ENCODE measurements at places on chromosomes 4 and X.

DNA sequence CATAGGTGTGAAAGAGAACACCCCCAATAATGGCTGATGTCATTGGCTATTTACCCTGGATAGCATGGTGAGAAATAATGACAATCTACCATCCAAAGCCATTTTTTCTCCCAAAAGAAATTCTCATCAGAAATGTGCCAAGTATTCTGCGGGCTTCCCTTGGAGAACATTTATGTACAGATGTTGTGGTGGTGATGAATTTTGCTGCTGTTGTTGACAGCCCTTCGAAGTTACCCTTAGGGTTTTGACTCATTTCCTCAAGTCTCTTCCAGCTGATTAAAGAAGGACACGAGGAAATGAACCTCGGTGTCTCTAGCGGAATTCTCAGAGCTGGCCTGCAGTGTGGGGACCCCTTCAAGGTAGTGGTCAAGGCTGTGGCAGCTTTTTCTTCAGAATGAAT lies 3.4 kb downstream of the KIT start:
- DNase-seq = no peak

DNA sequence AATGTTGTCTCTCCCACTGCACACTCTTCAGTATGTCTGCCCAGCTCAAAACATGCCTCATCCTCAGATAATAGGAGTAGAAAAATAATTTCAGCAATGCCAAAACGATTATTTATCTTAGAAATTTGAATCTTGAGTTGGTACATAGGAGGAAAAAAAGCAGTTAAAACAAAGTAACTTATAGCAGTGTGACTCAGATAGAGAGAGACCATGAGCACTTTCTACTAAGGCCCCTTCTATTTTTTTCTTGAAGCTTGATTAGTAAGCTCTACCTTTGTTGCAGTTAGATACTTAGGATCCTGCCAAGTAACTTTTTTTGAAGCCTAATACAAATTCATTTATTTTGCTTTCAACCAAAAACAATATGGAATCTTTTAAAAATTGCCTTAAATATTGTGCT lies 212.3 kb downstream of the MAD2L1 start:
- no peak for DNase-seq

DNA sequence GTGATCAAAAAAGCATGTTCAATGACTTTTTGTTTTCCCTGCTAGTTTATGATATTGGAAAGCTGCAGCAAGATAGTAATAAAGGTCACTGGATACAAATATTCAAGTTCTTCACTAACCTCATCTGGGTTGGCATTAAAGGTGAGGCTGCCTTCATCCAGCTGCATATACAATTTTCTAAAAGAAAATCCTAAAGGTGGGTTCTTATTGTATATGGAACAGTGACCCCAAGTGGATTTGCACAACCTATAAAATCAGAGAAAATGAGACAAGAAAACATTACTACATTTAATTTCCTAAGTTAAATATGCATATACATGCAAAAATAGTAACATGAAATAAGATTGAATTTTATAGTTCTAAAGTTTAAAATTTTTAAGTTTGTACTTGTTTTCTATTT lies 23.9 kb downstream of the FBXO8 start:
- DNase-seq = no peak

DNA sequence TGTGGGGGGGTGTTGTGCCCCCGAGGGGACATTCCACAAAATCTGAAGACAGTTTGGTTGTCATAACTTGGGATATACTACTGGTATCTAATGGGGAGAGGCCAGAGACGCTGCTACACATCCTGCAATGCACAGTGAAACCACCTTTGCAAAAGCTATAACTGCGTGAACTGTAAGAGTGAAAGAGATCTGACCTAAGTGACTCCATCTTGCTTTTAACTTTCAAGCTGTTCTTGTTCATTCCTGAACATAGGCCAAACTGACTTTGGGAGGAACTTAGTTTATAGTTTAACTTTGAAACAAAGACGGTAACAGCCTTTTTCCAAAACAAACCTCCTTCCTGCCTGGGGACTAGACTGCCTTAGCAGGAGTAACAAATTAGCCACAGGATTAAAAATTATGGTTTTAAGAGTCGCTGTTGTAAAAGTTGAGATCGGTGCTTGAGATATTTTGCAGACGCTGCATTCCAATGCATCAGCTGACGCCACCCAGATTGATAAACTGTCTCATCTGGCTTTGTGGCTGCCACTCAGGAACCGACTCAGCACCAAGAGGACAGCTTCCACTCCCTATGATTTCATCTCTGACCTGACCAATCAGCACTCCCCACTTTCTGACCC lies 70.9 kb downstream of the ATXN3L start:
- no peak for DNase-seq

GRCh38 chr4:98994474-98995182 lies 893 bp upstream of the METAP1 start:
- DNase-seq = no peak

GRCh38 chr4:129545599-129546278 lies 449.8 kb downstream of the C4orf33 start:
- DNase-seq = no peak

DNA sequence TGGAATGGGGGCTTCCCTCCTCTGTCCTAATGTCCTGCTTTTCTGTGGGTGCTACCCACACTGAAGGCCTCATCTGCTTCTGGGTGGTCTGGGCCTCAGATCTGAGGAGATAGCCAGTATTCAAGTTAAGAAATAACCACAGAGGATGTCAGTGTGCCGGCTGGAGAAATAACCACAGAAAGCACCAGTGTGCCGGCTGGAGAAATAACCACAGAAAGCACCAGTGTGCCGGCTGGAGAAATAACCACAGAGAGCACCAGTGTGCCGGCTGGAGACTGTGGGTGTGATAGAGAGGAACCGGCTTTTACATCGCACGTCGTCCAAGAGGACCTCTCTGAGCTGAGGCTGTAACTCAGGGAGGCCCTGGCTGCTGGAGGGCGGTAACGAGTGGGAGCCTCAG lies 65.7 kb upstream of the PSAPL1 start:
- no peak for DNase-seq

DNA sequence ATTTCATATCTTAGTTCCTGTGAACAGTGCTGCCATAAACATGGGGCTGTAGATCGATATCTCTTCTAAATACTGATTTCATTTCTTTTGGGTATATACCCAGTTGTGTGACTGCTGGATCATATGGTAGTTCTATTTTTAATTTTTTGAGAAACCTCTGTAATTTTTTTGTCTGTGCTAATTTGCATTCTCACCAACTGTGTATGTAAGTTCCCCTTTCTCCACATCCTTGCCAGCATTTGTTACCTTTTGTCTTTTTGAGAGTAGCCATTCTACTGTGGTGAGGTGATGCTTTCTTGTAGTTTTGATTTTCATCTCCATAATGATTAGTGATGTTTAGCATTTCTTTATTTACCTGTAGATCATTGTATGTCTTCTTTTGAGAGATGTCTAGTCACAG lies 2086.5 kb upstream of the TENM3 start:
- DNase-seq = no peak

DNA sequence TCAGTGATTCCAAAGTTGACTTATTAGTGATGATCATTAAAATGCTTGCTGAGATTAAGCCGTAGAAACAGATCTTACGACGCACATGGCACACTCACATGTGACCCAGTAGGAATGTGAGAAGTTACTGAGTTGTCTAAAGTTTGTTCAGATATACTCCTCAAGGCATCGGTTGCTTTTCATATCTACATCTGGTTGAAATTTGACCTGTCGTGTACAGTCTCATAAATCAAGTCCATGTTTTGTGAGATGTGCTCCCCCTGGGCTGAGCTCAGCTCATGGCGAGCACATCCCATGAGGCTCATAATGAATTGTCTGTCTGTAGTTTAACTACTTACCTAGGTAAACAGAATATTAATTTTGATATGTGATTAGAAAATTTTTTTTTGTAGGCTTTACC lies 67.0 kb downstream of the TNIP2 start:
- DNase-seq = no peak

DNA sequence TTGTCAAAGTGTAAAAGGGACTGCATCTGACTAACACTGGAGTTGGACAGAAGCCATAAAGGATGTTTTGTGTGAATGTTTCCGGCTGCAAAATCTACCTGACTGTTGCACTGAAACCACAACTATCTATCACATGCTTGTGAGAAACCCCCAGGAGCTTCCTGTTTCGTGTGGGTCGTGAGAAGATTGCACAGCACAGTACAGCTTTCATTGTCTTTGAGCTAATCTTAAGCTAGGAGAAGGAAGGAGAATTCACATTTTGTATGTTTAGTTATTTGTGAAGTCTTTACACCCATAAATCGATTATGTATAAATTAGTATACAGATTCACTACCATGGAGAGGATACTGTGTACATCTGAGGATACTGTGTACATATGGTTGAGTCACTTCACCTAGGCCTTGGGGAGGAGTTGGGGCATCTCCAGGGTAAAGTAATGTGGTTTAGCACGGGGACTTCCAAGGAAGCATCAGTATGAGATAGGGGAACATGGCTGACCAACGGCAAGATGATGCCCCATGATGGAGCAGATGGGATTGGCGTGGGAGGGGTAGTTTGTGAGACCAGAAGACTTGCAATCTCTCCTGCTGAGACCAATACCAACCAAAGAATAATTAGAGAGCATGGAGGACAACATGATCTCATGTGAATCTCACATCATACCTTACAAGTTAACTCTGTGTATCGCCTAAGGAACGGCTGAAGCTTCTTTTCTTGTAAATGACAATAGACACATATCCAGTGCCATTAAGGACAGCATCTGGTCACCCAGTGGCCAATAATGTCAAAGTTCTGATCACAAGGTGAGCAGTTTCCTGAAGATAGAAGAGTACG lies 43.1 kb upstream of the FAM9C start:
- peak; percentile 71 for DNase-seq

DNA sequence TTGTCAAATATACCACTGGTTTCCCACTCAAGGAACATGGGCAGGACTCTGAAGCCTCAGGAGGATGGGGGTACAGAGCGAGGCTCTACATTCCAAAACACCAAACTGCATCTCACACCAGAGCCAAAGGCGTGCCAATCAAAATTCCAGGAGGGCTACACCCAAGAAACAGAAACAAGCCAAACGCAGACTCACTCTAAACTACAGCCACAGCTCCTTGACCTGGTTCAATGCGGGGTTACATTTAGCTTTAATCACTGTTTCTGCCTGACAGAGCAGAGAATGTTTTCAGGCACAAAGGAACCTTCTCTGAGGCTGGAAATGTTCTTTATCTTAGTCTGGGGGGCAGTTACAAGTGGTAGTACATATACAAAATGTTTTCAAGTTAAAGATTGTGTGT lies 2121.5 kb upstream of the AGA start:
- DNase-seq = no peak

DNA sequence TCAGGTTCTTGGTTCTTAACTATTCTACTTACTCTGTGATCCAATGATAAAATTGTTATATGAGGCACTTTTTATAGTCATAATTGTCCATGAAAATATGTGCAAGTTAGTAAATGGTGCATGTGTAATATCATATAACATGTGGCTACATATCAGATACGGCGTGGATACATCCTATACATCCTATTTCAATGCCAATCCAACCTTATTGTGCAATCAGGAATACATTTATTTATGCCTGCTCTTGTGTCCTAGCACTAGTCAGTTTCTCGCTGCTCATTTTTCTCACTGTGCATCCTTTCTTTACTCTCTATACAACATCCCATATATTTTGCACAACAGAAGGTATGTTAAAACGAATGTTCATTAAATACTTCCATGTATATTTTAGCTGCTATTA lies 1141.1 kb downstream of the FAT4 start:
- DNase-seq = no peak

DNA sequence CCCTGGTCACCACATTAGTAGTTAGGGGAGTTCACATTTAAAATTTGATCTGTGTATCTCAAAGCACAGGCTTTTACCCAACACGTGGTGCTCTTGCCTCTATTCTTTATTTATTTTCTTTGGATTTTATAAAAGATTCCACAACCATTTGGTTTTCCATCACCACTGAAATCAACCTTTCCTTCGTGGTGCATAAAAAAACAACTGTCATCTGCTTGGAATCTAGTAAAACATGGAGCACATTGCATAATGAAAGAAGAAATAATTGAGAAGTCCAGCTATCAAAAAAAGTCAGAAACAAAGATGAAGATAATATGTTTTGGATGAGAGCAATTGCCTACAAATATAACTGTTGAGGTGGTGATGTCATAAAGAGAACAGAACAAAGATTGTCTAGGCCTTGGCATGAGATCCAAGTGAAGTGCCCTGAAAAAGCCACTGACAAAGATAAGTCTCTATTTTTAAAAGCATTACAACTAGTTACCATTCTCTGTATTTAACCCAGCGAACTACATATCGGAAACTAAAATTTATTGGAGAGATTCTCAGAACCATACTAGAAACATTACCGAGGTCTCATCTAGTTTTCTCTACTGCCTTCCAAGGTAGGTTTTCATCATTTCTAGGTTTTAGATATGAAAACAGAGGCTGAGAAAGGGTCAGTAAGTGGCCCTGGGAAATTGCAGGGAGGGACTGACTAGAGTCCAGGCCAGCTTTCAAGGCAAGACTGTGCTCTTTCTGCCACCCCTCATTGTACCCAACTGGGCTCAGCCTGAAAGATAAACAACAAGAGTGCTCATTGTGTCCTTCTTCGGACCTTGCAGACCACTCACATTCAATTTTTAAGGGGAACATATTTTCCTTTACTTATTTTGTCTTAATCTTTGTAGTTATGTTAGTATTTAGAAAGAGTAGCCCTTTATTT lies 127.3 kb downstream of the MAD2L1 start:
- no peak for DNase-seq

DNA sequence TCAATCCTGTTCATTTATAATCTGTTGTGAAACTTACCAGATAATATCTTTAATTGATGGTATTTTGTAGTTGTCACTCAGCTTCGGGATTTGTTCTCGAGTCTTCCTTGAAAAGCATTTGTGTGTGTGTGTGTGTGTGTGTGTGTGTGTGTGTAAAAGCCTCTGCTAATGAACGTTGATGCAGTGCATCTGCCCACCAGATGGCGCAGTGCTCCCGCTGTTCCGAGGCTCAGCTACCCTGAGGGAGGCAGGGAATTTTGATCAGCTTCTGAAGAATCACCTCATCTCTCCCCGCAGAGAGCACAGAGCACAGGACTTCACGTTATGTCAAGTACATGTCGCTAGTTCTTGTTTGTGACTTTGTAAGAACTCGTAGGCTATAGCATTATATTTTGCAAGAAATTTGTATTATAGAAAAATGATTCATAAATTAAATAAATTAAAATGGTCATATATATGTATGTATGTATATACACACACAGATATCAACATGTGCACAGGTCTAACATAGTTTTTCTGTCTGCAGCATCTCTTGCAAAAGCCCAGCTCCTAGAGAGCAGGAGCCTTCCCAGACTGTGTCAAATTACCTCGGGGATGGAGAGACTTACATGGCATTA lies 316.7 kb upstream of the IGFBP7 start:
- no peak for DNase-seq

DNA sequence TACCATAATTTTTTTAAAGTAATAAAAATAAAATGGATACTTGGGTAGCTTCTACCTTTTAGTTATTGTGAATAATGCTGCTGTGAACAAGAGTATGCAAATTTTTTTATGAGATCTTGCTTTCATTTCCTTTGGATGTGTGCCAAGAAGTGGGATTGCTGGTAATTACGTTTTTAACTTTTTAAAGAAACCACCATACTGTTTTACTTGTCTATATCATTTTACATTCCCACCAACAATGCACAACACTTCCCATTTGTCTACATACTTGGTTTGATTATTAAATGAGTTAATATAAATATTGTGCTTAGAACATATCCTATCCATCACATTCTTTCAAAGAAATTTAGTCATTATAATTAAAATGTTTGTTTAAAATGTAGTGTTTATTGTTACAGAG lies 3.9 kb upstream of the SULT1B1 start:
- DNase-seq = no peak

All from kidney epithelial cell (primary cell).